ENCODE measurements at places on chromosomes 12 and 14.
A peak's percentile ranks its signal among the peaks of the same experiment; 100 is the strongest.

DNA sequence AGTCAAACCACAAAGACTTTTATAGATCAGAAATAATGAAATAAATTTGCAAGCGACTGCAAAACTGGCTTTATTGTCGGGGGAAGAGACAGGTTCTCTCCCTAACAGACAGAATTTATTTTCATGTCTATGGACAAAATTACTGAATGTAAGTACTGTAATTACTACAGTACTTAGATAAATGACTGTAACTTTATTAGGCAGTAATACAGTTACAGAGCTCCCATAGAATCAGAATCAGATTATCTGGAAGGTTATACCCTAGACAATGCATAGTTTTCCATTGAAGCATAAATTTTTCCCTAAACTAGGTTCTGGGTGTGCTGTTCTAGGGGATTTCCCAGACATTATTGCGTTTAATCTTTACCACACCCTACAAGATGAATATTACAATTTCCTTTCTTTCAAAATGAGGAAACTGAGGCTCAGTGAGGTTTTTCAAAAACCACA lies 114.2 kb downstream of the C12orf75 start:
- no peak for DNase-seq

DNA sequence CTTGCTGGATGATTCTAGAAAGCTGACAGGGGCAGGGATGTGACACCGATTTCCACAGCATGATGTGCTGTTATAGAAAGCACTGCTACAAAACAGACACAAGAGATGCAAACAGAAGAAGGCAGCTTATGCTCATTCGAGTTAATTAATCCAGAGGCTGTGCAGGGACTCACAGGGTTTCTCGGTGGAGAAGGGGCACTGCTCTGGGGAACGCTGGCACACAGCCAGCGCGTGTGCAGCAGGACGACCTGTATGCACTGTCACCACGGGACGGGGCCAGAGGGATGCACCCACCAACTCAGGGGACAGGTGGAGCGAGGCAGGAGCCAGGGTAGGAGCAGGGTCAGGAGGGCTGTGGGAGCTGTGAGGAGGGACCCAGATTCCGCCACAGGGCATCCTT lies 143.5 kb downstream of the RIMBP2 start:
- DNase-seq: no peak

DNA sequence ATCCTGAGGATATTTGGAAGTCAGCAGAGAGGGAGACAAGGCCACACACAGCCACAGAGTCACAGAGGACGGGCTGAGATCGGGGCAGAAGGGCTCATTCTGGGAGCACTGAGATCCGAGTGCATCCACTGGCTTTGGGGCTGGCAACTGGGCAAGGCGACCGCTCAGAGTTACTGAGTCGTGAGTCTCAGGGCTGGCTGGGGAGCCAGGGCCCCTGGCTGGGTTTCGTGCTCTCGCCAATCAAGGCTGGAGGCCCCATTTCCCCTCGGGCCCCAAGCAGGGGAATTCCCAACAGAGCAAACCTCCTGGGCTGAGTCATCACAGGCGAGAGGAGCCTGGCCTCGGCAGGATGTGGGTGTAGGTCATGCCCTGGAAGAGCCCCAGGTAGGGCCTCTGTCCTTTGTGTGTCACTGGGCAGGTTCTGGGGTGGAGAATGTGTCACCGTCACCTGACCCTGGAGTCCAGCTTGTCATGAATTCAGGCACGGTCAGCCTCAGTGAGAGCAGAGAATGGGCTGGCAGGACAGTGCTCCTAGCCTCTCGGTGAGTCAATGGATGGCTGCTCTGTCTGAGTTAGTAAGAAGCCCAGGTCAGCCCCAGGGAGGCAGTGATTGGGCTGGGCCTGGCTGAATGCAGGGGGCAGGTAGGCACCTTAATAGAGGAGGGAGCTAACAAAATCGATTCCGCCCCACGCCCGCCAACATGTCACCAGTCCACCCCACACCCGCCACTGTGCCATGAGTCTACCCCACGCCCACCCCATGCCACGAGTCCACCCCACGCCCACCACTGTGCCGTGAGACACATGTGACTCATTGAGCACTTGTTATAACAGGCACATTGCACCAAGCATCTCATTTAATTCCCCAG lies 16.9 kb downstream of the ASB2 start:
- DNase-seq: peak; percentile 81

DNA sequence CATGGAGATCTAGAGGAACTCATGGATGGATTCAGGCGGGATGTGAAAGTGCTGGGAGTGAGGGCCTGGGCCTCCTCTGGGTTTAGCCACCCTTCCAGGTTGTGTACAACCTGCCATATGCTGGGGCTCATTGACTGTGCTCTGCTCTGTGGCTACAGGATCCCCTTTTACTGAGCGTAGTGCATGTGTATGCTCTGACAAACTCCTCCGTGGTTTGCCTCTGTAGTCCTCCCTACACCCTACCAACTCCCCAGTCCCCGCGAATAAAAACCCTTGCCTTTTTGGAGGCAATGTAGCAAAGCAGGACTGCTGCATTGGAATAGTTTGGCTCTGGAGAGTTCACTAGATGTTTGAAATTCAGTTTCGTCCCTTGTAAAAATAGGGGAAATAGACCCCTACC lies 17.4 kb downstream of the JDP2 start:
- no peak for DNase-seq

DNA sequence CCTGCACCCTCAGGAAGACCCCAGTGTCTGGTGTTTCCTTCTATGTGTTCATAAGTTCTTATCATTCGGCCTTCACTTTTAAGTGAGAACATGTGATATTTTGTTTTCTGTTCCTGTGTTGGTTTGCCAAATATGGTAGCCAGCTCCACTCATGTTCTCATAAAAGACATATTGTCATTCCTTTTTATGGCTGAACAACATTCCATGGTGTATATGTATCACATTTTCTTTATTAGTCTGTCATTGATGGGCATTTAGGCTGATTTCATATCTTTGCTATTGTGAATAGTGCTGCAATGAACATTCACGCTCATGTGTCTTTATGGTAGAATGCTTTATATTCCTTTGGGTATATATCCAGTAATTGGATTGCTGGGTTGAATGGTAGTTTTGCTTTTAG lies 645.1 kb downstream of the SLC16A7 start:
- no peak for DNase-seq

DNA sequence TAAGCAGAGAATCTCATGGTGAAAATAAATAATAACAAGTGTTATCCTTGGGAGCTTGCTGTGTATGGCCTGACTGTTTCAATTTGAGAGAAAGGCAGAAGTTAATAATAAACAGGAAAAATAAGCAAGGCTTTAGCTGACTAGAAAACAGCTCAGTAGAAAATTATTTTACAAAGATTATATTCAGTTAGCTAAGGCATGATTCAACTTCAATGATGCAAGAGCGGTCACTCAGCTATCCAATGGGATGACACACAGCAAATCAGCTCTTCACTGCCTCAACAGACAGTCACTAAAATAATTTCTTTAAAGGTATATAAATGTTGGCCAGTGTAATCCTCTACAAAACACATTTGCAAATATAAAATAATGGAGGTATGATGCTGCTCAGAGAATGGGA lies 18.6 kb downstream of the GSTZ1 start:
- no peak for DNase-seq

GRCh38 chr14:67241411-67242167 lies at the start of gene PALS1:
PALS1 (plus strand) TSS chr14:67241435; CDS start chr14:67279171, 37,736 bp downstream.
- peak; percentile 8 for DNase-seq

GRCh38 chr12:125185740-125186470 lies 120.7 kb downstream of the AACS start:
- DNase-seq: no peak

- no peak for DNase-seq
Observed at GRCh38 chr12:100576331-100577036, 3.0 kb downstream of the GAS2L3 start.

DNA sequence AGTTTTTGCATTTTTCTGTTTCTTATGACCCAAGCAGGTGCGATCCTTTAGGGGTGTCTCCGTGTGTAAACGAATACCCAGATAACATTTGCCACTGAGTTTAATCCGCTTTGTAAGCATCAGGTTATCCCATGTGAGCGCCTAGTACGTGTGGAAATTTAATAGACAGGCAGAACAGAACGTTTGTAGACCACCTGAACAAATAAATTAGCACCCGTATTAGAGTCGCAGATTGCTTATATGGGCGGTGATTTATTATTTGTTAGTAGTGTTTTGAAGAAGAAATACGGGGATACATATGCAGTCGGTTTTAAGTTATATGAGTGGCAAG lies 325 bp downstream of the C12orf60 start:
- no peak for DNase-seq

- no peak for DNase-seq
Observed at GRCh38 chr14:106578481-106578880, 1052.1 kb downstream of the TMEM121 start.

GRCh38 chr12:67714648-67715047 lies 66.1 kb downstream of the DYRK2 start:
- DNase-seq: no peak

DNA sequence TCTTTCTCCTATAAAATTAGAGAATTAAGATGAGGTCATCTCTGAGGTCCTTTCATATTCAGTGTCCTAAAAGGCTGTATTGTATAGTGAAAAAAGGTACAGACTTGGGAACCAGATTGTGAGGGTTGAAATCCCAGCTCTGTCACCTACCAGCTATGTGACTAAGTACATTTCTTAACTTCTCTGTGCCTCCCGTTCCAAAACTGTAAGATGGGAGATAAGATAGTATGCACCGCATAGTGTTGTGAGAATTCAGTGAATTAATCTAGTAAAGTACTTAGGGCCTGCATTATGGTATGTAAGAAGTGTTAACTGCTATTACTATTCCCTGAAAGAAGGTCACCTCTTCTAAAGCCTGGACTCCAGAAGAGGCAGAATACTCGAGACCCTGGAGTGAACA lies 60.6 kb downstream of the GNG2 start:
- no peak for DNase-seq

- peak; percentile 47 for DNase-seq
Observed at GRCh38 chr14:54805445-54806322, 96.9 kb downstream of the GCH1 start.

GRCh38 chr12:105946493-105946901 lies 192.3 kb downstream of the NUAK1 start:
- DNase-seq: no peak

DNA sequence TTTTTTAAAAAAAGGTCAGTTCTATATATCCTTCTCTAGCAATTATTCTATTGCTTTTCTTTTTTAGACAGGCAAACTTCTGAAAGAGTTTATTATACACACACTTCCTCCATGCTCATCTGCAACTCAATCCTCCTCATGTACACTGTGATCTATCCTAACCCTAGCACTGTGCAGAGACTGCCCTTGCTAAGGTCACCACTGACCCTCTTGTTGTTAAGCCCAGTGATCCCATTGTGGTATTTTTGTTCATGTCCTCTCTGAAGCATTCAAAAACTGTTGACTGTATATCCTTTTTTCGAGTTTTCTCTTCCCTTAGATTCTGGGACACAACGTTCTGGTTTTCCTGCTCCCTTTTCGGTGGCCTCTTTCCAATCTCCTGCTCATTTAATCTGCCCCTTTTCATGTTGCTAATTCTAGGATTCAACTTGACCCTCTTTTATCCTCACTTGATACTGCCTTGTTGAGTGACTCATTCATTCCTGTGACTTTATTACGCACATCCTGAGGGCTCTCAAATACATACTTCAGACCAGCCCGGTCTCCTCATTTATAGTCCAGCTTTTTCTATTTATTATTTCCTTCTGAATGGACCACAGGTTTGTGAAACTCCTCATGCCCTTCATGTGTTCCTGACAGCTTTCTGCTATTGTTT lies 53.9 kb upstream of the PTPRB start:
- DNase-seq: no peak

DNA sequence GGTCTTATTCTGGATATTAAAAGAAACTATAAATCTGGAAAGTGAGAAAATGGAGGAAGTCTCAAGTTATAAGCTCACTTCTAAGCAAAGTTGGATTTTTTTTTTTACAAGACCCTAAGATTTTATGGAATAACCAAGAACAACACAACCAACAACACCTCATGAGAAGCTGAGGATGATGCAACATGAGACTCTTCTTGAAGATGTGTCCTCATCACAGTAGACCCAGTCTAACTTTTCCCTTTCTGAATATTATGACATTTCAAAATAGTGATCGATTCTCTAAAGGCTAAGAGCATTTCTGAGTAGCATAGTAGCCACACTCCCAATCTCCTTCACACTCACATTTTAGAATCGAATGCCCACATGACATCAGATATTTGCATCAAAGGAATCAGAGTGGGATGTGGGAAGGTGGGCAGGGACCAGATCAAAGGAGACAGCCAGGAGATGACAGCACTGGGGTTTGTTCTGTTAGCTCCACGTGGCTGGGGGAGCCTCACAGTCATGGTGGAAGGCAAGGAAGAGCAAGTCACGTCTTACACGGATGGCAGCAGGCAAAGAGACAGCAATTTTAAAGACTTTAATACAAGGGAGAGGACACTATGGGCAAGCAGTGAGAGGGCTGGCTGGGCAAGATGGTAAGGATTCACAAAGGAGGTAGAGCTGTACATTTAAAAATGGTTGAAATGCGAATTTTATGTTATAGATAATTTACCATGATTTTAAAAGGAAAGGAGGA lies 90.7 kb upstream of the MYL2 start:
- no peak for DNase-seq

DNA sequence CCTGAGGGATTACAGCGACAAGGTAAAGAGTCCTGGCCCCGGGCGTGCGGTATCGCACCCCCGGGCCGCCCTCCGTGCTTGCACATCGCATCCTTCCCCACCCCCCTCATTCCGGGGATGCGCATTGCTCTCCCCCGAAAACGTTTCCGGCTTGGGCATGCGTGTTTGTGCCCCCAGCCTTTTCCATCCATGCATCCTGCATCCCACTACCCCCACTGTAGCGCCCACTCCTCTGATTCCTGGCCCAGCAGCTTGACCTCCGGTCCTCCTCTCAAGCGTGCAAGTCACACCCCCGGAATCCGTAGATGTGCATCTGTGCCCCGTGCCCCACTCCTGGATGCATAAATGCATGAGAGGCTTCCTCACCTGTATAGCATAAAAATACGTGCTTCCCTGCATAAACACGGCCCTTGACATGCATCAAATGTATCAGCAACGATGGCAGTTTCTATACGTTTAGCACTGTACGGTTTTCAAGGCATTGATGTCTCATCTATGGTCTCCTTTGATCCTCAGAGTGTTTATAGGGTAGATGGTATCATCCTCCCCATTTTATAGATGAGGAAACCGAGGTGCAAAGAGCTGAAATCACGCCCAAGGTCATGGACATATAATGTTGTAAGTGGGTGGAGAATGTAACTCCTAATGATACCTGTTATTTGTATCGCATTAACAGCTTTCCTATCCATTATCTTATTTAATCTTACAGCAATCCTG lies 484 bp downstream of the RIC8B start:
- no peak for DNase-seq

DNA sequence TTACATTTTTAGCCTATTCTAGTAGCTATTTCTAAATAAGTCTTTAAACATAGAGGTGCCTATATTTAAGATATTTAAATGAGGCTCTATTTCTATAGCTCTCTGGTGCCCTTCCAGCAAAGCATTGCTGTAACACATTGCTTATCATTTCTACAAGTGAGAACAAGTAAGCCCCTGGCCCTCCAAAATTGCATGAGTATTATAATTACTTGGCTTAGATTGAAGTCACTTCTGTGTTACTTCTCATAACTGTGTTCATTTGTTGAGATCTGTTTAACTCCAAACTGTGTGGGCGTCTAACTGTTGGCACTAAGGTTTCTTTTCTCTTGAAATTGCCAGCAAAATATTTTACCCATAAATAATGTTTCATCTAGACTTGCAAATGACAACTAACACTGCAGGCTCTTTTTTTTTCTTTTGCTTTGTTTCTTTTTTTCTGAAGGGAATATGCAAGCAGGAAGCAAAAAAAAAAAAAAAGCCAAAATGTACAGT lies 66.5 kb downstream of the DAD1 start:
- no peak for DNase-seq

GRCh38 chr12:67391034-67391433 lies 121.9 kb downstream of the CAND1 start:
- no peak for DNase-seq
